ENCODE measurements at places on chromosomes 3 and 15. TPM values are rescaled to one million over a fixed set of nuclear protein-coding genes. Genes with fewer than 3 reads are reported as not detected.

The ADAMTSL3 gene
- 0.22 TPM for total RNA-seq

The CACNA2D3 gene
- total RNA-seq = not detected

The ZNF502 gene
- total RNA-seq = 5.8 TPM

The PPP1R14D gene
- total RNA-seq = not detected

The ARRDC4 gene
- total RNA-seq = 8.4 TPM

The TNNC1 gene
- 0.33 TPM for total RNA-seq

The TAGLN3 gene
- 29.5 TPM for total RNA-seq

The ANKUB1 gene
- total RNA-seq = not detected

The WDR93 gene
- under 0.01 TPM for total RNA-seq

The HEMK1 gene
- 30.0 TPM for total RNA-seq
